Amniotic stem cell (primary cell): ENCODE measurements at places on chromosomes 12 and 14.

- no peak for DNase-seq
These were observed 4.4 kb downstream of the EDDM3B start for GRCh38 chr14:20772650-20773049.

DNA sequence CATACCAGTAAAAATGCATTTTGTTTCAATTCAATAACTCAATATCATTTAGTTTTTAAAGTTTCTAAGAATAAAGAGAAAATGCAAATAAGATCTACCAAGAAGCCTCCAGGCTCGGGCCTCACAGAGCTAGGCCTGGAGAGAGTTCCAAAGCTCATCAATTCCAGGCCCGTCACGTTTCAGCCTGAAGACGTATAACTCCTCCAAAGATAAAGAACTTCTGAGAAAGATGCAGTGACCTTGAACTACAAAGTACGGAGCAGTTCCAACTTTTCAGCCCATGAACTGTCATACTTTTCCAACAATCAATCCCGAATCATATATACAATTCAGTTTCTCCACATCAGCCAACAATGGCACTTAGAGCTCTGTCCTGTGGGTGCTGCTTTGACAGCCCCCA, 17.8 kb downstream of the CORO1C start:
- no peak for DNase-seq

DNA sequence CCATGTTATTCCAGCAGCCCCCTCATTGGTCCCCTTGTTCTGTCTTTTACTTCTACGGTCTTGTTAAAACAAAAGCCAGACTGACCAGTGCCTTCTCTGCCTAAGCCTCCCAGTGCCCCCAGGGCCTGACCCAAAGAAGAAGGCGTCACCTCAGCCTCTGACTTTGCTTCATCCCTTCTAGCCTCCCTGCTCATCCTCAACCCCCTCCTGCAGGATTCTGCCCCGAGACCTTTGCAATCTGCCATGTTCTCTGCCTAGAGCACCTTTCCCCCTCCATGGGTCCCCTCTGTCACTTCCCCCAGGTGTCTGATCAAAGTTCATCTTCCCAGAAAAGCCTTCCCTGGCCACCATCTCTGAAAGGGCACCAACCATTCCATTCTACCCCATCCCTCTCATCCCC, 7.9 kb upstream of the RBM19 start:
- no peak for DNase-seq

DNA sequence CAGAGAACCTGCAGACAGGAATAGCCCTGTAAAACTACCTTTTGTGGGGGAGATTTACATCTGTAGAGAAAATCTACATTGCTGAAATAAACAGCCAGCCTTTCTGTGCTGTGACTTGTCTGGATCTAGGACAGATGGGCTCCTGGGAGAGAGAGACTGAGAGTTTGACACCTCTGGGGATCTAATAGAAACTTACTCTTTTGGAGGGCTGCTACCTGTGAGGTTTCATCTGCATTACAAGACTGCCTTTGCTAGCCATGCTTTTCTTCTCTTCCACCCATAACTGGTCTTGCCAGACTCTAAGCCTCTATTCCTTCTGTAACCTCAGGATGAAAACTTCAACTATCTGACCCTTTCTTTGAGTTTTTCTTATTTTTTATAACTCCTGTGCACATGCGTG, 452.6 kb downstream of the ZFP36L1 start:
- DNase-seq, result no peak

- DNase-seq, result no peak
These were observed 61.6 kb upstream of the PSMC1 start for GRCh38 chr14:90194706-90195105.

DNA sequence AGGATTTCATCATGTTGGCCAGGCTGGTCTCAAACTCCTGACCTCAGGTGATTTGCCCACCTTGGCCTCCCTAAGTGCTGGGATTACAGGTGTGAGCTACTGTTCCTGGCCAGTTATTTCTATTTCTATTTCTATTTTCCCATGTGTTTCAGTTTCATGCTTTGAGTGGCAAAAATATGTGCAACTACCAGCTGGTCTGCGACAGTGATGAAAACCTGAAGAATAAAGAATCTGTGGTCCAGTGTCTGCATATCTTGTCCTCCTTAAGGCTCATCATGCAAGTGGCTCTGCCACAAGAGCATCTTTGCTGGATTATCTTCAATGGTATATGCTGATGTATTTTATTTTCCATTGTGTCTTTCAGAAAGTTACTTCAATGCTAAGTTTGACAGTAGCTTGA, 17.4 kb downstream of the CFAP54 start:
- no peak for DNase-seq

DNA sequence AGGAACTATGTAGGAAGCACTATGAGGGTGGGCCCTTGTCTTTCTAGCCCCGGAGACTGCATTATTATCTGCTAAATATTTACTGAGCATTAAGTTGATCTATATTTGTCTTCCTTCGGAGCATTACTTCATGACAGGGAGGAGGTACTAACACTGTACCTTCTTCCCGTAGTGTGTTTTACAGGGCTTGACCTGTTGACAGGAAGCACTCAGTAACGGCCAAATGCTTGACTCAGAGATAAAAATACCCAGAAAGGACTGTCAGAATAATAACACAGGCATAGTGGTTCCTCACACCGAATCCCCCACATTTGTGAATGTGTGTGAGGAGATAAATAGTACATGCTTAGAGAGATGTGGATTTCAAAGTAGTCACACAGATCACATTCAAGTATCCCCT, 466.6 kb downstream of the EGLN3 start:
- DNase-seq, result no peak

GRCh38 chr12:83477696-83478095, 791.0 kb downstream of the TMTC2 start:
- no peak for DNase-seq

DNA sequence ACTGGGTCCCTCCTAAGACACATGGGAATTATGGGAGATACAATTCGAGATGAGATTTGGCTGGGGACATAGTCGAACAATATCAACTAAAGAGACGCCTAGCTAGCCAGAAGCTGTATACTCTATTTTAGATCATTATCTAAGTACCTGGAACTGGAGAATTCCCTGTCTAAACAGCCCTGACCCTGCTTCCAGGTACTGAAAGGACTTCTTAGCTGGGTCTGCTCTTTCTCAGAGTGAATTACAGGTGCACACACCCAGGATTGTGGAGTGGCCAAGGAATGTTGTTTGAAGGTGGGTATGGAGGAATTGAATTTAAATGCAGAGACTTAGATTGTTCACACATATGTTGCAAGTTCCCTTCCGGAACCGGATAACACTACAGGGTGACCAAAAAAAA, 733.0 kb downstream of the RPS29 start:
- DNase-seq, result no peak
